ENCODE measurements at places on chromosomes 7 and 10.

DNA sequence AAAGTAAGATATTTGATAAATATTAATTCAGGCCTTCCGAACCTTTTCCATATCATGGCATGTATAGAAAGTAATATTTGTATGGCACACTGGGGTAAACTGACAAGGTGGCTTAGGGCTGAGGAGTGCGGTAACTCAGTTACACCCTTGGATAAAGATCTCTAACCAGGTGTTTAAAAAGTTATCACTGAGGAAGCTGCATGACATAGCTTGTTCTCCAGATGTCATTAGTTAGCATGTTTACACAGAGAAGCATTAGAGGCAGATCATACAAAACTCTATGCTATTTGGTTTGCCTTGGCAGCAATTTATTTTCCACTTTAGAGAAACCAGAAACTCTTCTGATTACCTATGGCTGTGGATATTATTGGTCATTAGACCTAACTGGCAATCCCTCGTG, 118.2 kb downstream of the ST7 start:
- DNase-seq, result no peak

DNA sequence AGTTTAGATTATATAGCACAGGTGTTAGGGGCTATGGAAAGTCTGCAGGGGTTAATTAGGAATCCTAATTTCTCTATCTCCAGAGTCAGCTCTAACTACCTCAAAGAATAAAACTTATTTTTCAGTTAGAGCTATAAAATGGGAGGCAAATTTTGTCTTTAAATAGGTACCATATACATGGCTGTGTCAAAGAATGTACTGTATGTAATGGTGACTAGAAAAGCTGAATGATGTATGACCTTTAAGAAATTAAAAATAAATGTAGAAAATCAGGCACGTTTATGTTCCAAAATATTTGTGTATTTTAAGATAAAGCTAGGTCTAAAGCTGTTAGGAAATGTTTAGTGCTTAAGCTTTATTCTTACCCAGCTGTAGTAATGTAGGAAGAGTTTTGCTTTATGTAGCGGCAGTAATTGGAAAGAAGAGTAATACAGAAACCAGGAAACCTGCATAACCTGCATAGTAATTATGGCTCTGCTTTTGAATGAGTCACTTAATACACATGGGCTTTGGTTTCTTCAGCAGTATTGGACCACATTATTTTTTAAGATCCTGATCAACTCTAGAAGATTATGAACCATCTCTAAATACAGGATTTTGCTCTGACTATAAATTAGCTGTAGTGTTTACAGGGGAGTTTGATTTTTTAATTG, 85.0 kb downstream of the KMT2E start:
- no peak for DNase-seq

GRCh38 chr10:18164093-18164492, 23.9 kb downstream of the CACNB2 start:
- DNase-seq, result no peak

DNA sequence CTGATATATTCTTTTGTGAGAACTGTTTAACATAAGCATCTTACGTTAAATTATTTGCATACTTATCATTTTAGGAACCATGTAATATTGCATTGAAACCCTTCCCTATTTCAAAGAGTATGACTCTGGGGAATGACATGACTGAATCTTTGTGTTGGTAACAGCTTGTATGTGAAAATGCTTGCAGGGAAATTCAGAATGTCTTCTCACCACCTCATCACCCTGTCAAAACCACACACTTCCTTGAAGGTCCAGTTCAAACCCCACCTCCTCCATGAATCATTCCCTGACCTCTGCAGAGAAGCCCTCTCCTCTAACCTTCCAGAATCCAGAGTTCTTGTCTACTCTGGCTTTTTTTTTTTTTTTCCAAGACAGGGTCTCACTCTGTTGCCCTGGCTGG, 26.3 kb upstream of the NKX2-3 start:
- DNase-seq, result no peak

Measured in stimulated activated CD8-positive, alpha-beta memory T cell treated with anti-CD3 and anti-CD28 coated beads, Interleukin-4, amount 100 ng/mL, for 4 hours (primary cell).